ENCODE measurements at places on chromosomes 13 and 19.

DNA sequence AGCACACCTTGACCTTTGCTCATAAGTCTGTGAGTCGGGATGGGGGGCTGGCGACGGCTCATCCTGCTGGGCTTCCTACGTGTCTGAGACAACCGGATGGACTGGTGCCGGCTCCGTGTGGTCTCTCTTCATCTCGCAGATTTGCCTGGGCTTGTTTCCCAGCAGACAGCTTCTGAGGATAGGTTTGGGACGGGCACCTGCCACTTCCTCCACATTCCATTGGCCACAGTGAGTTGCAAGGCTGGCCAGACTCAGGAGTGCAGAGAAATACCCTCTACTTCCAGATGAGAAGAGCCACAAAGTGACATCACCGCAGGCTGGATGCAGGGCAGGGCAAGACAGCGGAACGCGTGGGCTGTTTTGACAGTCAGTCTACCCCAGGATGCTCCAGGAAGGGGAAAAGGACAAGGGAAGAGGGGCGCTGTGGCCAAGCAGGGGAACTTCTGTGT lies 48.1 kb downstream of the IRS2 start:
- no peak for DNase-seq

- peak; percentile 36 for DNase-seq
Observed at GRCh38 chr19:10122045-10122444, 2.3 kb upstream of the EIF3G start.

GRCh38 chr13:97194479-97194878 lies 27.7 kb upstream of the MBNL2 start:
- DNase-seq = peak; percentile 71

DNA sequence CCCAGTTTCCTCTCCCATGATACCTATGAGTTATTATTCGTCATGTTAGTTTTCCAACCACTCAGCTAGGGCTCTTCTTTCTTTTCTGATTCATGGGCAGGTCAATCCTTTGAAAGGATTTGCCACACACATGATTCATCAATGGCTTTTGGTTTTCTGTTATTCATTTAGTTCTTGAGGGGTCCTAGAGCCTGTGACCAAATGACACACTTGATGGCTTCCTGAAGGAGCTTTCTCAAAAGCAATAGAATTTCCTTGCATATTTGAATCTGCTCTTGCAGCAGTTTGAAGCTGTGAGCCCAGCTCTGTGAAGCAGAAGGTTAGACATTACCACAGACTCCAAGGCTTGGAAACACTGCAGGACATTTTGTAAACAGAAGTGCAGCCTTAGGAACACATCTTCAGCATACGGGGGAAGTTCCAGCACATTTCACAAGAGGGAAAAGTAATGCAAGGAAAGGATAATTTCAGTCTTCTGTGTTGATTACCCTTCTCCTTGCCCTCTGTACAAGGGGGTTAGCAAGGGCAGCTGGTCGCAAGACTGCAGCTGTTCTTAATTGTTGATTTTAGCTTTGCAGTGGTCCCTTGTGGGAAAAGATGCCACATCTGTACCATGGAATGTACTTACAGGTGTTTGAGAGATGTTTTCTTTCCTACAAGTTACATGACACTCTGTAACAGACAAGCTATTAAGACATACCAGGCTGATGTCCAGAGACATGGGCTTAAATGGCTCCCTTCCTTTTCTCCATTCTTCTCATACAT lies 338.6 kb downstream of the KCNRG start:
- peak; percentile 63 for DNase-seq

Measured in fibroblast of skin of back (primary cell).